ENCODE measurements at places on chromosomes 6 and 20.
A peak's percentile ranks its signal among the peaks of the same experiment; 100 is the strongest.

DNA sequence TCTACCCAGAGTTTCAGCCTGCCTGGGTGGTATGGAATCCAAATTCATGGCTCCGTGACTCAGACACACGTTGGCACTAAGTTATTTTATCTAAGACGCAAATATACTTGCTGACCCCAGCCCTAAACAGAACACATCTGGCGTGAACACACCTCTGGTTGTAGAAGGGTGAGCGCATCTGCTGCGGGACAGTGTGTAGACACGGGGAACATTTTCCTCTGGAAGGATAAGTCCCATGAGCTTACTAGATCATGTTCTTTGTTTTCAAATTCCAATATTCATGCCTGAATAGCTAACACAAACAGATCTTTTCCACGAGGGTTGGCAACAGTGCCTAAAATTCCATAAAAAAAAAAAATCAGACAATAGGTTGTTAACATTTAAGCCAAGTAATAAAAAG is 87.8 kb downstream of the TMEM170B start:
- H3K4me1 ChIP-seq: no peaks in the 10 kb centered on the region
- H3K27me3 ChIP-seq: peaks cover 3% of the 10 kb centered on the region
- no peak overlapping the region for H3K27ac ChIP-seq
- H3K4me3 ChIP-seq: no peak overlapping the region
- peaks cover 3% of the 10 kb centered on the region for H3K36me3 ChIP-seq

- peaks cover 3% of the 10 kb centered on the region for H3K4me1 ChIP-seq
- no peaks in the 10 kb centered on the region for H3K36me3 ChIP-seq
- H3K4me3 ChIP-seq: no peak overlapping the region
- no peak for DNase-seq
- no peak overlapping the region for H3K27ac ChIP-seq
These were observed 20.1 kb upstream of the ISM1 start for GRCh38 chr20:13200767-13201500.

GRCh38 chr6:13923527-13924145 is 1.1 kb upstream of the RNF182 start:
- H3K4me1 ChIP-seq: peaks cover 13% of the 10 kb centered on the region
- no peaks in the 10 kb centered on the region for H3K36me3 ChIP-seq
- H3K27me3 ChIP-seq: peaks cover 24% of the 10 kb centered on the region
- H3K27ac ChIP-seq: no peak overlapping the region
- H3K4me3 ChIP-seq: peak overlapping the region; percentile 83
- no peak for DNase-seq

GRCh38 chr6:15399641-15400470 is 154.0 kb downstream of the JARID2 start:
- DNase-seq: no peak
- no peaks in the 10 kb centered on the region for H3K36me3 ChIP-seq
- H3K27me3 ChIP-seq: no peaks in the 10 kb centered on the region
- H3K4me3 ChIP-seq: no peak overlapping the region

DNA sequence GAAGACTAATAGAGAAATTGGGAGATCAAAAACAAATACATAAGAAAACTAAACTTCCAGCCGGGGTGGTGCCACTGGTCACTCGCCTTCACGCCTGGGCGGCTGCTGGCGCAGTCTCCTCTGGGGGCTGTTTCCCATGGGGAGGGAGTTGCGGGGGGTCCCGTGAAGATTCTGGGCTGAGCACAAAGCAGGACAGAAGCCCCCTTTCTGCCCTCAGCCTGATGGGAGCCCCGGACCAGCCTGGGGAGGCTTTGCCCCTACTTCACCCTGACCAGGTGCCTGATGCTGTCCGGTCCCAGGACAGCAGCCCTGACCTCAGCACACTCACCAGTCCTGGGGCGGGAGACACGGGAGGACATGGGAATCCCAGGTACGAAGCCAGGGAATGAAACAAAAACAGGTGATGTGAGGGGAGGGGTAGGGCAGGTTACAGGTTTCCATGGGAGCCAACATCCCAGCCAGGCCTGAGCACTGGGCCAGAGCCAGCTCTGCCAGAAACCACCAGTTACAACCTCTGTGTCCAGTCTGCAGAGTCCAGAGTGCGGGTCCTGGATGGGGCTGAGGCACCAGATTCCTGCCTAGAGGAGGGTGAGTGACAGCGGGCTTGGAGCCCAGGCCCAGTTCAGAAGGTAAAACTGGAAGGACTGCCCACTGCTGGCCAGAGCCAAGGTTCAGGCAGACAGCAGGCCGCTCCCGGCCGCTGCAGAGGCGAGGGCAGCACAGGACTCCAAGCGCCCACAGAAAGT is 326.4 kb downstream of the TAF4 start:
- DNase-seq: no peak
- H3K36me3 ChIP-seq: no peaks in the 10 kb centered on the region
- H3K27me3 ChIP-seq: peaks cover 7% of the 10 kb centered on the region

DNA sequence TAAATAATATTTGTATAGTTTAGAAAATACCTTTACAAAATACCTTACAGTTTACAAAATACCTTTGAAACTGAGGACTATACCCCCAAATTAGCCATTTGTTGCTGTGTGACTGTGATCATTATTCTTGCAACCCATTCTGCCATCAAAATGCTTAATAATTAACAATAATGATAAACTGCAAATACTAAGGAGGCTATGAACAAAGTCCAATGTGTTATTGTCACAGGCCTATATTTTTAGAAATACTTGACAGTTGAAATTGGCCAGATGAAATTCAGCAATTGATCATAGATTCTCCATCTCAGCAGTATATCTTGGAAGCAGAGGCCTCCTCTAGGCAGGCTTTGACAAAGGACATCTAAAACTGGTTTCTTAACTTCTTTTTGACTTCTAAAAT is 178.6 kb downstream of the HS3ST5 start:
- no peak for DNase-seq
- H3K27ac ChIP-seq: no peak overlapping the region
- no peaks in the 10 kb centered on the region for H3K36me3 ChIP-seq
- H3K27me3 ChIP-seq: peaks cover 3% of the 10 kb centered on the region
- no peaks in the 10 kb centered on the region for H3K4me1 ChIP-seq
- no peak overlapping the region for H3K4me3 ChIP-seq

GRCh38 chr20:50481741-50482140 is 28.4 kb upstream of the PTPN1 start:
- no peak for DNase-seq
- H3K36me3 ChIP-seq: peaks cover 3% of the 10 kb centered on the region
- no peaks in the 10 kb centered on the region for H3K27me3 ChIP-seq
- H3K27ac ChIP-seq: no peak overlapping the region
- no peak overlapping the region for H3K4me3 ChIP-seq

- H3K27ac ChIP-seq: no peak overlapping the region
- no peak for DNase-seq
These were observed 2.4 kb upstream of the DBNDD2 start for GRCh38 chr20:45405571-45406259.

DNA sequence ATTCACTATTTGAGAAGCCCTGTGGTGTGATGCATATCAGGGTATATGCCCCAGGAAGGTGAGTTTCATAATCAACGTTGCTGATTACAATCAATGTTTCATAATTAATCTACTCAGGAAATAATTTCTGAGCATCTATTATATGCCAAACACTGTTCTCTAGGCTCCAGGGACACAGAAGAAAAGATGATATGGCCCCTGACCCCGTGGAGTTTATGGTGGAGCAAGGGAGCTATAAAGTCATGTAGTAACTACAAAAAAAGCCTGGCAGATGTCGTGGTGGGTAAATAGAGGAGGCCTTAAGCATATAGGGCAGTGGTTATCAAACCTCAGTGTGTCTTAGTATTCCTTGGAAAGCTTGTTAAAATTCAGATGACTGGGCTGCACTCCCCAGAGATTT is 40.1 kb upstream of the BCAS1 start:
- peaks cover 3% of the 10 kb centered on the region for H3K36me3 ChIP-seq
- DNase-seq: no peak

DNA sequence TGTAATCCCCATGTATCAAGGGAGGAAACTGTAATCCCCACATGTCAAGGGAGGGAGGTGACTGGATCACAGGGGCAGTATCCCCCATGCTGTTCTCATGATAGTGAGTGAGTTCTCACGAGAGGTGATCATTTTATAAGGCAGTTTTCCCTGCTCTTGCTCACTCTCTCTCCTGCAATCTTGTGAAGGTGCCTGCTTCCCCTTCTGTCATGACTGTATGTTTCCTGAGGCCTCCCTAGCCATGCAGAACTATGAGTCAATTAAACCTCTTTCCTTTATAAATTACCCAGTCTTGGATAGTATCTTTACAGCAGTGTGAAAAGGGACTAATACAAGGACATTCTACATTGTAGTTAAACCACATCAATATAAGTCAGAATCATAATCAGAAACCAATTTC is 112.4 kb downstream of the BTBD9 start:
- peaks cover 10% of the 10 kb centered on the region for H3K4me1 ChIP-seq
- no peak overlapping the region for H3K27ac ChIP-seq
- H3K4me3 ChIP-seq: no peak overlapping the region
- H3K36me3 ChIP-seq: peaks cover 43% of the 10 kb centered on the region

- H3K36me3 ChIP-seq: no peaks in the 10 kb centered on the region
- peaks cover 1% of the 10 kb centered on the region for H3K27me3 ChIP-seq
- H3K27ac ChIP-seq: no peak overlapping the region
These were observed 374.1 kb downstream of the BCKDHB start for GRCh38 chr6:80480421-80481157.

GRCh38 chr20:45016089-45016671 is 49.9 kb downstream of the STK4 start:
- H3K36me3 ChIP-seq: peaks cover 30% of the 10 kb centered on the region
- H3K27me3 ChIP-seq: no peaks in the 10 kb centered on the region
- H3K4me1 ChIP-seq: peaks cover 15% of the 10 kb centered on the region
- H3K4me3 ChIP-seq: no peak overlapping the region

DNA sequence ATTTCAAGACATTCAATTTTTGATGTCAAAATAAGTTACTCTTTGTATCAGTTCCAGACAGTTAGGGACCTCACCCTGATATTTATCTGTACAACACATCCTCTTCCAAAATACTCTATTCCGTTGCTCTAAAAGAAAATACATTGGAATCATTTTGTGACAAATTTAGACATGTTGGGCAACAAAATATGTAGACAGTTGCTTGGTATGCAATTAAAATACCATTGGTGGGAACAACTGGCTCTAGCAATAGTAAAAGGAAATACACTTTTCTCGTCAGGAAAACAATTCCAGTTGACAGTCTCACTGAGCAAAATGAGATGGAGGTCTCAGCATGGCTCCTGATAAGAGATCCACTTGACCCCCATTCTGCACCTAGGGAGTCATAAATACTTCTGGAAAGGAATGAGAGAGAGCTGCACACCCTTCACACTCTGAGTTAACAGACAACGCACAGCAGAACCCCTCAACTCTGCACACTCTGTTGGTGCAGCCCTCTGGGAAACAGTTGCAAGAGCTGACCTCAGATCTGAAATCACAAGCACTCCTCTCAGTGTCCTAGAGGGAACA is 171.3 kb upstream of the NT5E start:
- DNase-seq: no peak
- peaks cover 2% of the 10 kb centered on the region for H3K27me3 ChIP-seq
- H3K4me3 ChIP-seq: no peak overlapping the region
- H3K27ac ChIP-seq: no peak overlapping the region

DNA sequence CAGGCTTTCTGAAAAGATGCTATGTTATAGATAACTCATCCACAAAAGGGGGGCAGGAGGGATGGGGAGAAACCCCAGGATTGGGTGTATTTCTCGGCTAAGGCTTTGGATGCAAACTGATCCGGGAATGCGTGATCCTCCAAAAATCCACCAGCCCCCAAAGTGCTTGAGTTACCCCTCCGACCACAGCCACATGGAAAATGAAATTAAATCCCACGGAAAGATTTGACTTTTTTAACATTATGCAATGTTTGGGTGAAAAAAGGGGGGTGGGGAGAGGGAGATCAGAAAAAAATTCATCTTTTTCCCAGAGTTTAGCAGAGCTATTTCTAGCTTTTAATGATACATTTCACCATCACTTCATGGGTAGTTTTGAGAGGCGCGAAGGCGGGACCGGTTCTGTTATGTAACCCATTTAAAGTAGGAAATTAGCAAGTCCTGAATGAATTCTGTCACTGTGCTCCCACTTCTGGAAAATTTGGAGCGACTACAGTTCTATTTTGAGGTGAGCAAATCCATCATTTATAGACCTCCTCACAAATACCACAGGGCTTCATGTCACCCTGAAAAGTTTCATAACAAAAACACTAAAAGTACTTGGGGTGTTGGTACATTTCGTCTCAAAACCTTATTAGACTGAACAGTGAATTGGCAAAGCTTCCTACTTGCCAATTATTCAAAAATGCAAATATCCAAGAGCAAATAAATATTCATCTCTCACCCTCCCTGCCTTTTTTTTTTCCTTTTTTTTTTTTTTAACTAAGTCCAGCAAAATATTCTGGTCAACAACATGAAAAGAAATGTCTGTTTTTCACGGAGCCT is 51.9 kb upstream of the NFATC2 start:
- DNase-seq: no peak
- H3K4me3 ChIP-seq: peak overlapping the region; percentile 17
- H3K27me3 ChIP-seq: peaks cover 11% of the 10 kb centered on the region
- H3K27ac ChIP-seq: no peak overlapping the region
- H3K4me1 ChIP-seq: peaks cover 10% of the 10 kb centered on the region

DNA sequence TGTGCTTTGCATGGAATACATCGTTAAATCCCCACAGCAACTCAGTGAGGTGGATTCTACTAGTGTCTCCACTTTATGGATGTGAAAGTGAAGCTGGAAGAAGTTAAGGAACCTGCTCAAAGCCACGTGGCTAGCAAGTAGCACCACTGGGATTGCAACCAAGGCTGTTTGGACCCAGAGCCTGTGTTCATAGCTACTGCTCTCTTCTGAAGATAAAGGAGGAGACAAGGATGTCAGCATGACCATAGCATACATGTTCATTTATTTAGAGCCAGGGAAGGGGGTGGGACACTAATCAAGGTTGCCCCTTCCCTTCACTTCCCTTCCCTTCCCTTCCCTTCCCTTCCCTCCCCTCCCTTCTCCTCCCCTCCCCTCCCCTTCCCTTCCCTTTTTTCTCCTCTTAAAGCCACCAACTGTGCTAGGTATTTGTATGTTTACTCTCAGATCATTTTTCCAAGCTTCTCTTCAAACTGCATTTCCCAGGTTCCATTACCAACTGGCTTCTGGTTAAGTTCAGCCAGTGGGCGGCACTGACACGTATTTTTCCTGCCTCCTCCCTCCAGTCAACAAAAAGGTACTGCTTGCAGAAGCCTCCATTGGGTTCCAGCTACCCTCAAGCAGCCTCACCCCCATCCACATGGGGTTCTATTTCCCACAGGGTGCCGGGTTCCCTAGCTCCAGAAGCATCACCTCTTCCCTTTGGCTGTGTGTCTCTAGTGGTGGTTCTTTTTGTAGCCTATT is 134.9 kb downstream of the BCAS1 start:
- H3K4me1 ChIP-seq: peaks cover 55% of the 10 kb centered on the region
- H3K36me3 ChIP-seq: no peaks in the 10 kb centered on the region
- no peaks in the 10 kb centered on the region for H3K27me3 ChIP-seq
- DNase-seq: no peak

DNA sequence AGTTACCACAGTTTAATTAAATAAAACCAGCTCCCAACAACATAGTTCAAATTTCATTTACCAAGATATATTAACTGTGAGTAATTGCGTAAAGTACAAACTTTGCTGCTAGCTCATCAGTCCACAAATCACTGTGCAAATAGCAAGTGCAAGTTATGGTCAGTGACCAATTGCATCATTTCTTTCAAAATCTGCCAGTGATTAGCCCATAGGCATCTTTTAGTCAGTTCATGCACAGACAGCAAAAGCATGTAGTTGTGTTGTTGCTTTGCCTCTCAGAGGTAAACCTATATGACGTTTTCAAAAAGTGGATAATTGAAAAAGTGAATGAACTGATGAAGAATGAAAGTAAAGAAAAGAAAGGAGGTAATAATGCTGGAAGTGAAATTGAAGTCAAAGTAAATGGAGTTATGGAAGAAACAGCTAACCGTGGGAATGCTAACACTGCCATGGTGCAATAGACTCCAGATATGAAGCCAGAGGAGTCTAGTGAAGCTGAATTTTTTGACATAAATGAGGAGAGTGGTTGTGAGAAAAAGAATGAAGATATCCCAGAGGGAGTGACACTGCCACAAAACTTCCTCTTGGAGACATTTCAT is 36.5 kb downstream of the ENPP1 start:
- H3K36me3 ChIP-seq: no peaks in the 10 kb centered on the region
- DNase-seq: no peak
- no peak overlapping the region for H3K4me3 ChIP-seq
- no peaks in the 10 kb centered on the region for H3K4me1 ChIP-seq
- H3K27me3 ChIP-seq: peaks cover 9% of the 10 kb centered on the region
